ENCODE measurements at places on chromosomes 2 and 18. TPM values are rescaled to one million over a fixed set of nuclear protein-coding genes. Genes with fewer than 3 reads are reported as not detected.

DNA sequence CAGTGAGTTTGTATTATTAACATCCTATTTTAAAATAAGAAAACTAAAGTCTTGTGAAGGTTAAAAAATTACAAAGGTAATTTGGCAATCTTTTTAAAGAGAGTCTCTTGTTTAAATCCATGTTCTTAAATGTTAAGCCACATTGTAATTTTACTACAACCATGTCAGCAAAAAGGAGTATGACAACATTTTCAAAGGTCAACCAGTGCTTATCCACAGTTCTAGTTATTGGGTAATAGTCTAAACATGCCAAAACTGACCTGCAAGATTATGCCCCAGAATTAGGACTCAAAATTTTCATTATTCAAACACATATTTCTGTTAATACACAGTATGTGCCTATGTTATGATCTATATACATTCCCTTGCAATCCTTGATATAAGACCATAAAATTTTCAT, 1312.6 kb upstream of the CHAC2 start:
- no peak for DNase-seq

DNA sequence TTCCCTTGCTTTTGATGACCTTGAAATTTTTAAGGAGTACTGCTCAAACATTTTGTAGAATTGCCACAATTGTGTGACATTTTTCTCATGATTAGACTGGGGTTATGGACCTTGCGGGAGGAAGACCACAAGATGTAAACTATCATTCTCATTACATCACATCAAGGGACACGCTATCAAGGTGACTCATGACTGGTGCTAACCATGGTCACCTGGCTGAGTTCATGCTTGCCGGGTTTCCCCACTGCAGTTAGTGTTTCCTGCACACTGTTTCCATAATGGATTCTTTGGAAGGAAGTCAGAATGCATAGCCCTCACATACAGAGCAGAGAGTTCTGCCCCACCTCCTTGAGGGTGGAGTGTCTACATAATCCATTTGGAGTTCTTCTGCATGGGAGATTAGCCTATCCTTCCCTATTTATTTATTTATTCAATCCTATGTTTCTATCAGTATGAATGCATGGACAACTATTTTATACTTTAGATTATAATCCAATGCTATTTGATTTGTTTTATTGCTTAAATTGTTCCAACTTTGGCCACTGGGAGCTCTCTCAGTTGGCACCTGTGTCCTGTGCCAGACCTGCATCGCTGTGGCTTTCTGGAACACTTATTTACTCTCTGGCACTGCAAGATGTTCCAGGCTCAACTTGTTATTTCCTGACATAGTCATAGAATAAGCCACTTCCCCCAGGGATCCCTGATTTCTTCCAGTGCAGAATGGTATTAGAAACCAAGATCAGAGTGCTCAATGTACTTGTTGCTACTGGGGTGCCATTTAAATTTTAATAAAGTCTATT, 6.0 kb downstream of the MC2R start:
- DNase-seq = no peak

DNA sequence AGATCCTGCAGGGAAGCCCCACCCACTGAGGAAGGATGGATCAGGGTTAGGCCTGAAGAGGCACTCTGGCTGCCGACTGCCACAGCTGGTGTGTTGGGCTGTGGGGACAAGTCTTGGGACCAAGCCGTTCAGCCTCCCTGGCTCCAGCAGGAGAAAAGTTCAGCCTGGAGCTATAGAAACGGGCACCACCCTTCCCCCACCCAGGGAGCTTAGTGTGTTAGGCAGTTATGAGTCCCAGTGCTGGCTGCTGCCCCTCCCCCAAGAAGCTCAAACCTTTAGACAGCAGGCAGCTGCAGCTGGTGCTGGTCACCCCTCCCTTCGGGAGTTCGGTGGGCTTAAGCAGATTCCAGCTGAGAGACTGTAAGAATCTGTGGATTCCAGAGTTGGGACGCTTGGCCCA, 447.1 kb upstream of the HS6ST1 start:
- peak; percentile 39 for DNase-seq

DNA sequence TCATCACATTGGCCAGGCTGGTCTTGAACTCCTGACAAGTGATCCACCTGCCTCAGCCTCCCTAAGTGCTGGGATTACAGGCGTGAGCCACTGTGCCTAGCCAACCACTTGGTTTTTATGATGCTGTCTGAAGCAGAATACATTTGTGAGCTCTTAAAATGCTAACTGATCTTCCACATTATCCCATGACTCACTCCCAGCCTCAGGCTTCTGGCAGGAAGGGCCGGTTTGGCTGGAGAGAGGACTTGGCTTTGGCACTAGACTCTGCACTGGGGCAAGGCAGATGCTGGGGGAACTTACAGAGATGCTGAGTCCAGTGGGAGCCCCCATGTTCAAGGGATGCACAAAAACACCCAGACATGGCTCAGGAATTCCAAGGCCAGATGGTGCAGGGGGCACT, 40.5 kb upstream of the SH3BP4 start:
- no peak for DNase-seq

- no peak for DNase-seq
Observed at GRCh38 chr2:37876227-37876626, 48.9 kb upstream of the RMDN2 start.

DNA sequence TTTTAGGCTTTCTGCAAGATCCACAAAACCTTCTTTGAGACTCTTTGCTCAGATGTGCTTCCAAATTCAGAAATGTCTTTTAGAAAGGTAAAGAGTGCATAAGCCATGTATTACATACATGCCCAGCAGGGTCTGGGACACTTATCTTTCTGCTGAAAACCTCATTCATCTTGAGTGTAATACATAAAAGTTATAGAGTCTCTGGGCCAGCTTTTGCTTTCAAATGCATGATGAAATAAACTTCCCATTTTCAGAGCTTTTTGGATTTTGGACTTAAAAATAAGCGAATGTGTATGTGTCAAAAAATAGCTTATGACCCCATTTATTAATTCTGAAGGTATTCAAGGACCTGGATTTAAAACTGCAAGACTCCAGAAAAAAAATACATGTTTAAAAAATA, 8.0 kb downstream of the CYRIA start:
- no peak for DNase-seq

DNA sequence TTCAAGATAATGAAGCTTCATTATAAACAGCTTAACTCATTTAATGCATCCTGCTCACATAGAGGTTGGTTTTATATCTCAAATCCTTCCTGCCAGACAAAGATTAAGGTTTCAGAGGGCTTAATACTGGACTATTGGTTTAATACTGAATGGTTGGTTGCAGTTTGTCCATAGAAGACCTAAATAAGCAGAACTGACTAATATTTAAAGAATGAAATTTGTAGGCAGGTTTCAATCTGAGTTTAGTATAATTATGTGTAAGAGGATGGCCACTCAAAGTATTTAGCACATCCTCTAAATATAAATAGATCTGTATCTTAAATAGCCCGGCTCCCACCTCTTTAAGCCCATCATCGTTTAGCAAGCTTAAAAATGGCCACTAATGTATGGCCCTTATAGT, 92.5 kb downstream of the EPB41L5 start:
- DNase-seq = no peak

GRCh38 chr18:25373432-25374179, 21.6 kb upstream of the ZNF521 start:
- DNase-seq = peak; percentile 12

The CD226 gene
- 3.4 TPM for polyA plus RNA-seq

- no peak for DNase-seq
Observed at GRCh38 chr2:22855761-22856184, 529.2 kb upstream of the KLHL29 start.
